ENCODE measurements at places on chromosomes 1 and 21. TPM values are rescaled to one million over a fixed set of nuclear protein-coding genes. Genes with fewer than 3 reads are reported as not detected.
A peak's percentile ranks its signal among the peaks of the same experiment; 100 is the strongest.

GRCh38 chr1:89279011-89279466 is 6.4 kb upstream of the GBP5 start:
- no peak for DNase-seq

DNA sequence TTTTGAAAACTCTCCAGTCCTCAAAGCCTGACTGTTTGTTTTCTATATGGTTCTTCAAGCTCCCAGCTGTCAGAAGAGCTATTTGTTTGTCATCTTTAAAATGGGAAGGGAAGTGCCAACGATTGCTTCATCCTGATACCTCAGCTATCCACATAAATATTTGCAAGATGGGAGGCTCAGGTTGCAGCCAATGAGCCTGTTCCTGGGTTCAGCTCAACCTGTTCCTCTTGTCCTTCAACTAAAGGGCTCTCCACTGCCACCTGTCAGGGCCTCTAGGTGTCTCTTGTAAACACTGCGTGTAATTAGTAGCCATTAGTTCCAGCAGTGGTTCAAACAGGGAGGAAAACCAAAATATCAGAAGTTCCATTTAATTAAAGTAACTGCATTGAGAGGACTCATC is 445.1 kb downstream of the AJAP1 start:
- no peak for DNase-seq

GRCh38 chr1:241944300-241944699 is 13.3 kb upstream of the BECN2 start:
- DNase-seq, result no peak

- no peak for DNase-seq
These were observed 118.9 kb downstream of the ATF6 start for GRCh38 chr1:161885003-161885402.

The RGS16 gene
- 0.23 TPM for polyA plus RNA-seq

GRCh38 chr1:206489980-206490770 is 17.2 kb upstream of the RASSF5 start:
- DNase-seq, result no peak

GRCh38 chr1:68103884-68104554 is 53.6 kb upstream of the DIRAS3 start:
- no peak for DNase-seq

The ELAPOR1 gene
- 1.1 TPM for polyA plus RNA-seq

The MNDA gene
- not detected for polyA plus RNA-seq

GRCh38 chr1:203408486-203409481 is 57.9 kb upstream of the FMOD start:
- DNase-seq, result peak; percentile 50

The CLCA1 gene
- not detected for polyA plus RNA-seq

DNA sequence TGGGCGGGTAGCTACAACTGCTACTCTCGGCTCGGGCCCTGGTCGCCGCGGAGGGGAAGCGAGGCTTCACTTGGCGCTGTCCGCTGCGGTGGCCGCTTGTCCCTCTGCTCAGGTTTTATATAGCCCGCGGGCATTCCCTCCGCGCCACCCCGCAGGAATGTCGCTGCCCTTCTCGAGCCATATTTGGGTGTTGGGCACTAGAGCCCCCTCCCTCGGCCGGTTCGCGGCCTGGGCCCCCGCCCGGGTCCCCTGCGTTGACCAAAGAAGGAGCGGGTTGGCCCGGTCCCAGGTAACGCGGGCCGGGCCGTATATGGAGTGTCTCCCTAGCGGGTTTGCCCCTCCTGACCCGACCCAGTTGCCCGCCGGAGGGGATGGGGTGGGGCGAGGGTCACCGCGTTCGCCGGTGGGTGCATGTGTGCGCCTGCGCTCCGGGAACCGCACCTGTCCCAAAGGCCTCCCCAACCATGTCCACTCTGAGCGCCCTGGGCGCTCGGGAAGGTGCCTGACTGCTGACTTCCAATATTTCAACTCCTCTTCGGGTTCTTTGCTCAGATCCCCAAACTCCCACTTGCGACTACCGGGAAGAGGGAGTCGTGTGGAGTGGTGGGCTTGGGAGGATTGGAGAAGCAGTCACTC is at the start of gene ACTA1:
Gene ACTA1 (minus strand): TSS at position 90 of the 636 bp plus-strand sequence. CDS start 979 bp downstream, outside the sequence.
- no peak for DNase-seq

GRCh38 chr1:59415881-59416280 is 119.0 kb downstream of the FGGY start:
- peak; percentile 31 for DNase-seq

DNA sequence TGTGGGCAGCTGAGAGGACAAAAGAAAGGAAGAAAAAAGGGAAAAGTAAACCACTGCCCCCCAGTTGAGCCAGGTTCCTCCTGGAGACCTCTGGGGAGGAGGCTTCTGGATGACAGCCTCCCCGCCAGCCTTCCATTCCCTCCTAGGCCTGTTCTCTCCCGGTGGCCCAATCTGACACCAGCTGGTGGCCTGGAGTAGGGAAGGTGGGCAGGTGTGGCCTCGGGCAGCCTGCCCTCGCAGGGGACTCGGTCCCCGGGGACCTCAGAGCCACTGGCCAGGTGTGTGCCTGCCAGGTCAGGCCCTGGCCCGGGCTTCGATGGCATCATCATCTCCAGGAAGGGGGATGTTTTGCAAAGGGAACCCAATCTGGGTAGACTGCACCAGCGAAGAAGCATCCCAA is 159.0 kb downstream of the CASZ1 start:
- no peak for DNase-seq
